ENCODE measurements at places on chromosomes 4 and X. TPM values are rescaled to one million over a fixed set of nuclear protein-coding genes. Genes with fewer than 3 reads are reported as not detected.
A peak's percentile ranks its signal among the peaks of the same experiment; 100 is the strongest.

DNA sequence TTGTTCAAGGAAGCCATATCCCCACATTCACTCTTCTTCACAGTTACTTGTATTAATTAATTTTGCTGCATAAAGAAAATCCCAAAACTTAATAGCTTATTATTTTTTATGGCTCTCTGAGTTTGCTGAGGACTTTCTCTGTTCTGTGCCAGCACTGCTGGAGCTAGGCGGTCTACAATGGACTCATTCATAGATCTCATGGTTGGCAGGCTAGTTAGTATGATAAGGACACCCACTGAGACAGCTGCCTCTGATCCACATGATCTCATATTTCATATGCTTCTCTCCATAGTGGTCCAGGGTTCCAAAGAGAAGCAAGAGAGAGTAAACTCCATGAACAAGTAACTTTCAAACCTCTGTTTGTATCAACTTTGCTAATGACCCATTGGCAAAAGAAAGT is 170.2 kb downstream of the ADGRA3 start:
- DNase-seq, result no peak

GRCh38 chr4:177293208-177294033 is 16.3 kb upstream of the NEIL3 start:
- no peak for DNase-seq

GRCh38 chr4:124055336-124055735 is 657.2 kb downstream of the ANKRD50 start:
- no peak for DNase-seq

DNA sequence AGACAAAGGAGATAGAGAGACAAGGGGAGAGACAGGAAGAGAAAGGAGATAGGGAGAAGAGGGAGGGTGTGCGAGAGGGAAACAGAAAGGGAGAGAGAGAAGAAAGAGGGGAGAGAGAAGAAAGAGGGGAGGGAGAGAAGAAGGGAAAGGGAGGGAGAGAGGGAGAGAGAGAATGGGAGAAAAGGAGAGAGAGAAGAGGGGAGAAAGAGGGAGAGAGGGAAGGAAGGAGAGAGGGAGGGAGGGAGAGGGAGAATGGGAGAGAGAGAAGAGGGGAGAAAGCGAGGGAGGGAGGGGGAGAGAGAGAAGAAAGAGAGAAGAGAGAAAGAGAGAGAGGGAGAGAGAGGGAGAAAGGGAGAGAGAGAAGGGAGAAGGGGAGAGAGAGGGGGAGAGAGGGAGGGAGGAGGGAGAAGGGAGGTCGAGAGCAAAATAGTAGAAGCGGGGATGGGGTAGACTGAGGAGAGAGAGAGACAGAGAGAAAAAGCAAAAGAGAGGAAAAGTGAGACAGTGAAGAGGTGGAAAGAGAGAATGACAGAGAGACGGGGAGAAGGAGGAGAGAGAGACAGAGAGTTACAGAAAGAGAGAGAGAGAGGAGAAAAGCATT is 218.2 kb downstream of the DHRSX start:
- no peak for DNase-seq

GRCh38 chr4:111883557-111883999 is 261.7 kb upstream of the FAM241A start:
- no peak for DNase-seq

- peak; percentile 92 for DNase-seq
Observed at GRCh38 chrX:68936608-68937007, 107.8 kb downstream of the EFNB1 start.

DNA sequence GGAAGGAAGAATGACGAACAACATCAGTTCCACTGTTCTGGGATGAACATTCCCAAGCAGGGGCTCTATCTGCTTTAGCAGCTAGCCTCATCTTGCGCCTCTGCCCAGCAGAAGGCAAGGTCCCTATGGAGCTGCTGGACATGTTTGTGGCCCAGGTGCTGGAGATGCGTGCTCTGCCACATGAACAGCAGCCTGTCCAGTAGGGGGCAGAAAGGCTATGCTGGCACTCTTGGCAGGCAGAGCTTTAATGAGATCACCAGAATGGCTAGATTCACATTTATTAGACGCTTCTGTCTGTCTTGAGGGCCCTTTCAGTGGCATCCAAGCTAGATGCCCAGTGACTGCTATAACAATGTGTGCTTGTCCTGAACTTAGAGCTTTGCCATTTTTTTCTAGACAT is 1826.0 kb downstream of the STIM2 start:
- peak; percentile 38 for DNase-seq

DNA sequence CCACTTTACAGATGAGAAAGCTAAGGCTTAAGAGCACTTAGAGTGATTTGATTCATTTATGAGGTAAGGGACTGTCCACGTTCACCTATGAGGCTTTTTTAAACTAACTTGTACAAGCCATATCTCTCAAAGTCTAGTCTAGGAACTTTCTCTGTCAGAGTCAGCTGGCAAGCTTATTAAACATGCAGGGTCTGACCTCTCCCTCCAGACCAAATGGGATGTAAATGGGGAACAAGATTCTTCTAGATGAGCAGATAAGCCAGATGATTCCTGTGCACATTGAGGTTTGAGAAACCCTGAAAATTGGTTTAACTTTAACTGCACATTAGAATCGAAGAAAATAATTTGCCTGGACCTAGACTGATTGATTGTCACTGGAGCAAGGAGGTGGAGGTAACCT is 160.0 kb upstream of the SPRY1 start:
- no peak for DNase-seq

GRCh38 chr4:65050786-65051185 is 619.5 kb downstream of the EPHA5 start:
- no peak for DNase-seq

SPANXD gene
- polyA plus RNA-seq, result not detected

ERCC6L gene
- 2.3 TPM for polyA plus RNA-seq

CSAG2 gene
- polyA plus RNA-seq, result not detected

HTN3 gene
- not detected for polyA plus RNA-seq

IGSF1 gene
- polyA plus RNA-seq, result not detected
